EL (cell line): ENCODE measurements at places on chromosomes 6 and 20.

GRCh38 chr6:20223141-20223540 lies 10.9 kb upstream of the MBOAT1 start:
- DNase-seq: no peak

DNA sequence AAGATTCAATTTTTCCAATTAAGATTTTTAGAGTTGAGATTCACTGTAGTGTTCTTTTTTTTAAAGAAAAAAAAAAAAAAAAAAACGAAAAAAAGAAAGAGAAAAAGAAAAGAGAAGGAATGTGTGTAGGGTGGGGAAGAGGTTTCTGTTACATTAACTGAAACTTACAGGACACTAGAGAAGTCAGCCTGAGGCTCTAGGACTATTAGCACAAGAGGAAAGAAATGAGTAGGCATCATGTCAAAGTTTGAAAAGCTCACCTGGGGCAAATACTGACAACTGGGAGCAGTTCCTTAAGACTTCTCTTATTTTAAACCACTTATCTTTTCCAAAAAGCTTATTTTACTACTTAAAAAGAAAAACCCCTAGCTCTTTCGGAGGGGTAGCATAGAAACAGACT lies 185.9 kb downstream of the DST start:
- no peak for DNase-seq

GRCh38 chr6:63272397-63272796 lies 47.4 kb downstream of the LGSN start:
- peak; percentile 10 for DNase-seq

DNA sequence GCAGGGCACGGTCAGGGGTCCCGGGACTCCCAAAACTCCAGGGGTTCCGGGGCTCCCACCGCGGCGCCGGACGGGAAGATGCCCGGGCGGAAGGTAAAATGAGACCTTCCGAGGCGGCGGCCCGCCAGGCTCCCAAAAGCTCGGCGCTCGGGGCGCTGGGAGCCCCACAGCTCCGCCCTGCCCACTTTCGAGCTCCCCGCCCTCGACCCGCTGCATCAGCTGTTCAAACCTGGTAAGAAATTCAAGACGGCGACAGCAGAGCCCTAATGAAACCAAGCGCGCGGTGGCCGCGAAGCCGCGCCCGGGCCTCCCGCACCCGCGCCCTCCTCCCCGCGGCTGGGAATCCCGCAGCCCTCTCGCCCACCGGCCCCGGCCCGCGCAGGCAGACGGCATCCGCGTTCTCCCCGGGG lies 369 bp downstream of the SLC4A11 start:
- DNase-seq: peak; percentile 56

DNA sequence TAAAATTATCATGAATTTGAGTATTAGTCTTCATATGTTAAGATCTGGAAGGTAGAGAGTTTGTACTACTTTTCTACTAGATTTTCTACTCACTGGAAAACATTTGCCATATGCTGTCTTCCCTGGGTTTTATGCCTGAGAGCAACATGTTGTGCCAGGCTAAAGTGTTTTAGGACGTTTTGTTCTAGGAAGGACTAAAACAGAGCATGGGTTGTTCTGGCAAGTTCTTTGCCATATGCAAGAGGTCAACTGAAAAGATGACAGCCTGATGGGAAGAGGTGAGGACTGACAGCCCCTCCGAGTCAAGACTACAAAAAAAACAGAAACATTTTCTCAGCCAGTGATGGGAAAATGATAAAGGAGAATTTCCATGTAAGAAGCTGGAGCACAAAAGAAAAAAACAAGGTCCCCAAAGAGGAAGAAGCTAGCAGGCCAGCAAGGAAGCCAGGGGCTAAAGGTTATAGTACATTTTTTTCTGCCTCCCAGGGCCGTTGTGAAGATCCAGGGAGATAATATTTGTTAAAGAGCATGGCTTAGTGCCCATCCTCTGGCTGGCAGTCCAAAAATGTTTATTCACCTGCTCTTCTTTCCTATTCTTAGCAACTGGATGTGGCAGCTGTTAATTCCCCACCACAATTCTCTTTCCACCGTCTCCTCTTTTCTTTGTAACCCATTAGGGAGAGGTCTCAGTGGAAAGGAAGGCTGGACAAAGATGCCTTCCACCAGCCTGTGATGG lies 7.8 kb downstream of the SCGN start:
- no peak for DNase-seq

DNA sequence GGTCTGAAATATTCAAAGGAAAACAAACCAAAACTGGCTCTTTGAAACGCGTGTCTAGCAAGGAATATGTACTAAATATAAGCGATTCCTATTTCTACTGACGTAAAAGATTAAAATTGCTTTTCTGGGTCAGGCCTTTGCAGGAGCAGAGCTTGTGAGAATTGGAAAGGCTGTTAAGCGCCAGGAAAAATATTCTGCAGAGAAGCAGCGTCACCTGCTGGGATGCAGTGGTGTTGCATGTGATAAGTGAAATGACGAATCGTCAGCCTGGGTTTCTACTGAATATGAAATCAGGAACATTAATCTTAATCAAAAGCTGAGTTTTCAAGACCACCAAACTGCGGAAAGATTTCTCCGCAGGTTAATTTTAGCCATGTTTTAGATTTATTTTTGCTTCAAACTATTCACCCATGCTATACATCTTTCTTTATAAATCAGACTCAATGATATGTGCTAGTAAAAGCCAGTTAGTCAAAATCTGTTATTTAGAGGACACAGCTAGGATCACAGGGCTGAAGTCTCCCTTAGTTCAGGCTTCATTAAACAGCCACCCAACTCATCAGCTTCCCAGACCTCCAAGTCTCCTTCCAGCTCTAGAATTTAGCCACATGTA lies 67.4 kb downstream of the ALDH8A1 start:
- DNase-seq: peak; percentile 60

- peak; percentile 86 for DNase-seq
Observed at GRCh38 chr6:52598123-52598823, 21.4 kb upstream of the TRAM2 start.

DNA sequence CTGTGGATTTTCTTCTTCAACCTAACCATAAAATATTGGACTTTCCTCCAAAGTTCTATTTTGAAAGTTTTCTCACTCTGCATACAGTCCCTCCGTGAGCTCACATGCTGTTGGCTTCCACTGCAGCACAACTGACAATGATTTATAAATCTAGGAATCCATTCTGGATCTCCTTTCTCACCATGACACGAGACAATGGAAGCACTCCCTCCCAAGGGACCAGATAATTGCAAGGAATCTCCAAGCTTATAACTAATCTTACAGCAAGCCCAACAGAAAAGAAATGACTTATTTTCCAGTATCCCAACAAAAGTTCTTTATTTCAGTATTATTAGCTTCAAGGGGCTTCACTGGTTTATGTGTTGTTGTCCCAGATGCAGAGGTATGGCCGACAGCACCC lies 729.0 kb downstream of the RFPL4B start:
- no peak for DNase-seq

GRCh38 chr6:39296745-39297640 lies 17.2 kb downstream of the KCNK17 start:
- DNase-seq: peak; percentile 71

DNA sequence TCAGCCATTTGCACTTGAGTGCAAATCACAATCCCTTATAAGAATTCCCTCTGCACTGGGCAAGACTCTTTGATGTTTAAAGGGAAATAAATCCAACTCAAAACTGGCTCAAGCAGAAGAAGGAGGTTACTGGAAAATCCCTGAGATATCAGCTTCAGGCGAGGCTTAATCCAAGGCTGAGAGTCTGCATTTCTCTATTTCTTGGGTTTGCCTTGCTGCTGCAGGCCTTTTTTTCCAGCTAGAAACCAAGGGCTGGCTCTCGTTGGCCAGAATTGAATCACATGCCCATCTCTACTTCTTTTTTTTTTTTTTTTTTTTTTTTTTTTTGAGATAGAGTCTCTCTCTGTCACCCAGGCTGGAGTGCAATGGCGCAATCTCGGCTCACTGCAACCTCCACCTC lies 11.7 kb downstream of the HCK start:
- DNase-seq: no peak
